ENCODE measurements at places on chromosomes 1 and 21.

DNA sequence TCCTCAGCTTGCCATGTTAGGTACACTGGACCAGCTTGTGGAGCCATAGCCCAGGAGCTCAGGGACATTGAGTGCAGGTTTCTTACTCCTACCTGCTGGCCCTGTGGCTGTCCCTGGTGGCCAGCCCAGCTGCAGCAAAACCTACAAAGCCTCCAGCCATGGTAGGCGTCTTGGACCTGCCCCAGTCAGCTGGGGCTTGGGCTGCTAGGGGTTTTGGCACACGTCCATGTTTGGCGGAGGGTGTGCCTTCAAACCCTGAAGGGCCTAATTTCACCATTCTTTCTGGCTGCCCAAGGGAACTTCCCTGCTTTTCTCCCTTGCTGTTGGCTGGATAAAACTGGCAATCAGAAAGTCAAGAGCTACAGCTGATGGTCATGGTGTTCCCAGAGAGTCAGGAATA lies 25.4 kb downstream of the HMGCS2 start:
- no peak for DNase-seq

DNA sequence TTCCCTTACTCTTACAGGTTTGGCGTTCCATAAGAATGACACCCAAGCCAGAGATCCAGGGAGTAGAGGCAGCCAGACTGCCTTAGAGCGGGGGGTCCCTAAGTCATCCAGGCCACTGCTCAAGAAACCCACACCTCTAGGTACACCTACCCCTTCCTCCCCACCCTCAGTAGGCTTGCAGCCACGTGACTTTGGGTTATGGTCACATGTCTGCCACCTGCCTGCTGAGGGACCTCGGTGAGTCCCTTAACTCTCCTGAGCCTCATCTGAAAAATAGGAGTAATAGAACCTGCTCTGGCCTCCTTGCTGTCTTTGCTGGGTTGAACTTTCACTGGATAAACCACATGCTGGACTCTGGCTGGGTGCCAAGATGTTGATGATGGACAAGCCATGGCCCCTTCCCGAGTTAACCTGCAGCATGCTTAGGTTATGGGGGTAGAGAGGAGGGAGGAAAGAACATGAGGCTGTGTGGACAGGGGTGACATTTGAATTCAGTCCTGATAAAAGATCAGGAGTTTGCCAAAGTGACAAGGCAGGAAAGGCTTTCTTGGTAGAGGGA lies 4.5 kb downstream of the RPS6KA1 start:
- no peak for DNase-seq

- no peak for DNase-seq
Observed at GRCh38 chr1:243343970-243344937, 88.4 kb downstream of the SDCCAG8 start.

- no peak for DNase-seq
Observed at GRCh38 chr1:89812992-89813391, 7.8 kb upstream of the LRRC8D start.

GRCh38 chr1:184950227-184950626 lies 24.1 kb downstream of the NIBAN1 start:
- no peak for DNase-seq

DNA sequence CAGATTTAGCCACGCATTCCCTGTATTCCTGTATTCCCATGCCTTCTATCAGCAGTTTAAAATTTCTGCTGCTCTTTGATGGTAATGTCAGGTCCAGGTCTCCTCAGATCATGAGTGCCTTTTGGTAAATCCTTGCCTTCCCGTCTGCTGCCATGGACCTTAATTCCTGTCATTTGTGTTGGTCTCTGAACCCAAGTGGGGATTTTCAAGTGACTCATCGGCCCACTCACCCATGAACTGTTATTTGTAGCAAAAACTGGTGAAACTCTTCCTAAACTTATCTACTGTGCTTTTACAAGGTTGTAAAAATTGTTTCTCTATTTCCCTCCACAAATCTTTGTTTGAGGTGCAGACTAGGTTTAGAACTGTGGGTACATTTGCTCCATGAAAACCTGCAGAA lies 47.4 kb downstream of the ACTN2 start:
- no peak for DNase-seq

GRCh38 chr1:245673881-245674414 lies 519.2 kb downstream of the KIF26B start:
- DNase-seq = no peak

DNA sequence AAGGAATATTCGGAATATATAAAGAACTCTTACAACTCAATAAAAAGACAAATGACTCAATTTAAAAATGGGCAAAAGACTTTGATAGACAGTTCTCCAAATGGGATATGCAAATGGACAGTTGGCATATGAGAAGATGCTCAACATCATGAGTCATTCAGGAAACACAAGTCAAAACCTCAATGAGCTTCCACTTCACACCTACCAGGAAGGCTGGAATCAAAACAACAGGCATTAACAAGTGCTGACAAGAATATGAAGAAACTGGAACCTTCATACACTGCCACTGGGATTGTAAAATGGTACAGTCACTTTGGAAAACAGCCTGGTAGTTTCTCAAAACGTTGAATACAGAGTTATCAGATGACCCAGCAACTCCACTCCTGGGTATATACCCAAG lies 17.2 kb downstream of the PGBD5 start:
- no peak for DNase-seq

DNA sequence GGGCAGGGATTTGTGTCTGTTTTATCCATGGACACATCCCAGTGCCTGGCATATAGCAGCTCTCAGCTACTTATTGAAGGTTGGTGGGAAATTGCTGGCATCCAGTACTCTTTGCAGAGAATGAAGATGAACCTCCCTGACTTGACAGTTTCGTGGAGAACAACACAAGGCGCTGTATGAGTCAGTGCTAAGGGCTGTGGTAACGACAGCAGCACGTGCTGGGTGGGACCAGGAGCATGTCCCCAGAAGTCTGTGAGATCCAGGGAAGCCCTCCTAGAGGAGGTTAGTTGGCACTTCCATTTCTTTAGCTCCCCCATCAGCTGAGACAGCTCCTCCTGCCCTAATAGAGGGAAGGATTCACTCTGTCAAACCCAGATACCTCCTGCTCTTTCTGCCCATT lies 25.9 kb upstream of the IL19 start:
- DNase-seq = no peak

DNA sequence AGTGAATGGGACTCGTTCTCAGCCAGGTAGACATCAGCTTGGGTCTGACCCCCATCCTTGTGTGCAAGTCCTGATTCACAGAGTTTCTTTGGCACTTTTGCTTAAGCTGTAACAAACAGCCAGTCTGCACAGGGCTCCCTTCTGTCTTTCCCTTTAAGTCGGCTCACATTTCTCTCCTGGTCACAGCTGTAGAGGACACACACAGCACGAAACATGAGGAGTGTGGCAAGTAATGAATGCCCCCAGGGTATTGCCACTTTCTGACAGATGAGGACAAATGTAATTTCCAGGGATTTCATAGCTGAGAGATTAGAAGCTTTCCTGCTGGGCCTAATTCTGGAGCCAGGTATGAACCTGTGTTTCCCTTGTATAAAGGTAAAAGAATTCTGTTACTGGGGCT lies 423.5 kb downstream of the KIF26B start:
- DNase-seq = no peak

GRCh38 chr1:87683196-87683956 lies 354.7 kb downstream of the LMO4 start:
- no peak for DNase-seq

GRCh38 chr21:25615880-25616279 lies 8.6 kb upstream of the MRPL39 start:
- no peak for DNase-seq

DNA sequence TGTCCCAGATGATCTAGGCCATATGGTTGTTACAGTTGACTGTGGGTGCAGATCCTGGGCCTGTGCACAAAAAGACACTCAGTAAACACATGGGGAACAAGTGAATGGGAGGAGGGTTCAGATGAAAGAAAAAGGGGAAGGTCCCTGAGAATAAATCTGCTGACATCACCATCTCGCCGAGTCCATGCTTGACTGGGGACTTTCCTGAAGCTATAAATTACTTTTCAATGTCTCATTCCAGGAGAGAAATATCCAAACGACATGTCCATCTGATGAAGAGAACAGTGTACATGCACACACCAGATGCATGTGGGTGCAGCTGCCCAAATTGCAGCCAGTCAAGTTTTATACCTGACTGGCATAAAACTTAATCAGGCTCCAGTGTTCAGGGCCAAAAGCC lies 109.0 kb downstream of the HIVEP3 start:
- no peak for DNase-seq

DNA sequence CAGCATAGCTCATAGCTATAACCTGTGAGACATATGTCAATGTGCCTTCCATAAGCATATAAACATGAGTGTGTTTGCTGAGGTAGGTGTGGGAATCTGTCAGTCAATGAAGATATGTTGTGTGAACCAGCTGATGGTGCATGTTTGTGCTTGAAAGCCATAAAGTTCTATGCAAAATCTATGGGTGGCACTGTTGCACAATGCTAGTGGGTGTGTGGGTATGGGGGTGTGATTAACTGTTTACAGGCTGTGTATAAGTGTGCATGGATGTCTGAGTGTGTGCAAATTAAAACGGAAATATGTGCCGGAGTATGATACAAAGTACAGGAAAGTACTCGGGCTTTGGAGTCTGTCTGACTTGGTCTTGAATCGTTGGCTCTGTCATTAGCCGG lies 1.0 kb upstream of the ATP2B4 start:
- DNase-seq = peak; percentile 44

All from activated T-helper 1 cell treated with Interleukin-2 at 50 U/mL for 16 hours (primary cell).